ENCODE measurements at places on chromosomes 2 and 18.

DNA sequence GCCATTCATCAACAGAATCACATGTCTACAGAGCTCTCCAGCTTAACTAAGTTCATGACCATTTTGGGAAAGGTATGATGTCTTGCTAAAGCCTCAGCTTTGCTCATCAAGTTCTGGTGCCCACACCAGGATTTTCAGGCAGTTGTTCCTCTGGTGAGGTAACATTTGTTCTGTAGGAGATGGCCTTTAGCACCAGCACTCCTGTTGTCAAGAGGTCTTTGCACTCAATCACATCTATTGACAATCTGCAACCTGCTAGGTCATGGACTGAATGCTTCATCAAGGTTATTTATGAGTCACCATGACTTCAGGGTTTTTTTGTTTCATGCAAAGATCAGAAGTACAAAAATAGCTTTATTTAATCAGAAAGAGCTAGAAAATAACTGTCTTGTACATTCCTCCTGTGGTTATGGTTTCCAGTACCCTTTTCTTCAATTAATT lies 36.6 kb upstream of the VIT start:
- DNase-seq, result no peak

GRCh38 chr2:153455403-153455802 lies 23.2 kb downstream of the RPRM start:
- DNase-seq, result no peak

- no peak for DNase-seq
Observed at GRCh38 chr2:147610496-147611040, 234.3 kb upstream of the ACVR2A start.

- DNase-seq, result no peak
Observed at GRCh38 chr2:234156326-234156725, 105.8 kb downstream of the SPP2 start.

DNA sequence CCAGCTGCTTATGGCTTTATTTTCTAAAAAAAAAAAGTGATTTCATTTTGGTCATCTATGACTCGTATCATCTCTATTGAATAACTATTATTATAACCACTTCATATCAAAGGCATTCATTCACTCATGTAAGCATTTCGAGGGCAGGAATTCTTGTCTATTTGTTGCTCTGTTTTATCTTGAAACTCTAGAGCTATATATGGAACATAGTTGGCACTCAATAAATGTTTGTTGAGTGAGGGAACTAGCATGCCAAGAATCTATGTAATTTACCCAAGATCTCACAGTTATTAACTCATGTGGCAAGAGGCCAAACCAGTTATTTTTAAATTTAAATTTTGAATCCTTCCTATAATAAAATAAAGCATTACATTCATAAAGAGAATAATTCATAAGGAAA lies 470.1 kb downstream of the TMX3 start:
- DNase-seq, result no peak

GRCh38 chr18:51241226-51241625 lies 43.7 kb upstream of the MEX3C start:
- no peak for DNase-seq

GRCh38 chr2:160411167-160411566 lies 82.4 kb downstream of the RBMS1 start:
- DNase-seq, result no peak

GRCh38 chr18:76051396-76052226 lies 443.4 kb downstream of the ZNF516 start:
- DNase-seq, result no peak

DNA sequence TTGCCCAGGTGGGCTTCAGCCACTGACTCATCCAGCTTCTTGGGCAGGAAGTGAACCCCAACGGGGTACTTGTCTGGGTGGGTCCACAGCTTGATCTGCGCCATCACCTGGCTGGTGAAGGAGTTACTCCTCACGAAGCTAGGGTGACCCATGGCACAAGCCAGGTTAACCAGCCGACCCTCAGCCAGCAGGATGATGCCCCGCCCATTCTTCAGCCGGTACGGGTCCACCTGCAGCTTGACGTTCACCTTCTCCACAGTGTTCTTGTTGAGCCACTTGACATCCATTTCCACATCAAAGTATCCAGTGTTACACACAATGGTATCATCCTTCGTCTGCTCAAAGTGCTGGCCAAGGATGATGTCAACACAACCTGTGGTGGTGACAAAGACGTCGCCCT lies 121.3 kb upstream of the NXPH2 start:
- no peak for DNase-seq

DNA sequence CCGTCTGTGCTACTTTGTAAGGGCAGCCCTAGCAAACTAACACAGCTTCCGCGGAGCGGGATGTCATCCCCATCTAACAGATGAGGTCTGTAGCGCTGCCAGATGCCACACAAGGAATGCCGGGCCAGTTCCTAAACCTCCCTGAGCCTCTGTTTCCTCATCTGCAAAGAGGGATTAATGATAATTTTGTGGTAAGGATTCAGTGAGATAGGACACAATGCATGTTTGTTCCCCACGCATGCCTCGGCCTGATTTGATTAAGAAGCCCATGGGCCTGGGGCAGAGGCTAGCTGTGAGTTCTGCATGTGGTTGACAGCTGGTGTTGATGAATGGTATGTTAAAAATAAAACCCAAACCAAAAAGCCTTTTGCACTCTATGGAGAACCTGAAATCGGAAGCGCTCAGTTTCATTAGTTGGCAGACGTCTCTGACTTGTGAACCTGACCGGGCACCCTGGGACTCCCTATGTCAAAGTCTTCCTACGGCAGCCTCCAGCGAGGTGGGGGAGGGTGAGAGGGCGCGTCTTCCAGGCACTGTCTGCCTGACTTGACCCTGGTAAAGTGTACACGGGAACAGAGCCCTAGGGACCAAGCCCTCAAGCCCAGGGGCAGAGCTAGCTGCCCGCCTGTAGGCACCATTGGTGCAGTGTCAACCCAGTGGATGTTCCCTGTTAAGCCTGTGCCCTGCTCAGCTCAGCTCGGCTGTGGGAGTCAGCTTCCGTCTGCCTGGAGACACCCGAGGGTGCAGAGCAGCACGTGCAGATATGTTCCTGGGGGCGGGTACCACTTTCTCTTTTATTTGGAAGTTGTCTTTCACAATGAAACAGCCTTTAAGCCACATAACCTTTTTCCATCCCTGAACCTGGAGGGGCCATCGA lies 14.8 kb upstream of the INHBB start:
- no peak for DNase-seq

DNA sequence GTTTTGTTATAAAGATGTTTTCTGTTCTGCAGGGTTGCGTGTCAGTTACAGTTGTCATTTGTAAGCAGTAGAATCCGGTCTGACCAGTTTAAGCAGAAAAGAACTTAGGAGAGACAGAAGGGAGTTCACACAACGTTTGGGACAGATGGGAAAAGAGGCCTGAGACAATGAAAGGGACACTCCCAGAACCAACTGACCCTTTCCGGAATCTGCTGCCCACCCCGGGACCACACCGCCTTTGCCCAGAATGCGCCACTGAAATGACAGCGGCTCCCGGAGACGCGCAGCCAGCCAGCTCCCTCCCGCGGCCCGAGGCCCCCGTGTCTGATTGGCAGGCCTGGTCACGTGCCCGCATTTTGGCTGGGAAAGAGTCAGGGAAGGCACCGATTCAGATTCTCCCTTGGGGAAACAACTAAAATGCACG lies 244.6 kb downstream of the BCL2 start:
- DNase-seq, result peak; percentile 36

- no peak for DNase-seq
Observed at GRCh38 chr2:223945755-223946154, 620 bp upstream of the WDFY1 start.

GRCh38 chr2:89833780-89834117 lies 1142.3 kb downstream of the RPIA start:
- no peak for DNase-seq

DNA sequence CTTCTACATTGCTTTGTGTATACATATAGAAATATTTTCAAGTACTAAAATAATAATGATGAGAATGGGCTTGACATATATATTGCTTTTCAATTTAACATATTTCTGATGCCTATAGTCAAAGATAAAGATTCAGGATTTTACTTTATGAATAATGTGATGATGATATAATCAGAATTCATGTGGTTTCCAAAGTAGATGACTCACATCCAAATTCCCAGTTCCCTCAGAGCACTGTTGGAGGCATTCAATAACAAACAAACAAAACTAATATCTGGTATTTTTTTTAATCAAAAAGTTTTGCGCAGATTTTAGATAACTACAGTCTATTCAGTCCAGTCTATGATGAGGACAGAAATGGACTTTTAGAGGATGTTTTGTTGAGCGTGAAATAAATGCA lies 2094.5 kb upstream of the CELF4 start:
- no peak for DNase-seq

DNA sequence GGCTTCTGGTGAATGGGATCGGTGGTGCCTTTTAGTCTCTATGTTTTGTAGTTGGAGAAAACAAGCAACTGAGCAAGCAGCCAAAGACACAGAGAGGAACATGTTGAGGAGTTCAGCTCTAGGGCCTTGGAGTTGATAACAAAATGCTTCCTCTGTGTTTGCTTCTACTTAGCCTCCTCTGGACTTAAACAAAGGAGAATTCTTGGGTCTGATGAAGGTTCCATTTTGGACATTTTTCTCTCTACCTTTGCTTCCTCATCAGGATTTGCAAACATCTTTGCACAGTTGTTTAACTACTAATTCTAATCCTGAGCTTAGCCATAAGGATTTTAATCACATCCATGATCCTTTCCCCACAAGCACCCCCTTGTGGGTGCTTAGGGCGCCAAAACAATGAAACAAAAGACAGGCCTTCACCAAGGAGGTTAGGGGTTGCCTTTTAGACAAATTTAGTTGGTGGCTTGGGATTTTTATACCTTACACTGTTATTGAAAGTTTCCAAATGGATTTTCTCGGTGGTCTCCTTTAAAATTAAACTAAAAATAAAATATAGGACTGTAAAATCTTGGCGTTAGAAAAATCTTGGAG lies 148.5 kb upstream of the SATB2 start:
- no peak for DNase-seq

DNA sequence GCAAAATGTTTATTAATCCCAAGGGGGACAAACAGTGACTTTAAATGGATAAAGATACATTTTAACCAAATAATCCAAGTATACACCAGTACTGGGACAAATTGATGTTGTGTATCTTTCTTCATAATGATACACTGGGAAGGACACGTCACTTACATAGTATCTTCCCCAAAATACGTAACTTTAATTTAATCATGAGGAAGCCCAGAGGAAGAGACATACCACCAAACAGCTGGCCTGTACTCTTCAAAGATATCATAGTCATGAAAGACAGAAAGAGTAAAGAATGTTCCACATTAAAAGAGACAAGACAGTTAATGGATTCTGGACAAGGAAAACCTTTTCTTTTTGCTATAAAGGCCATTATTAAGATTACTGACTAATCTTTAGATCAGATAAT lies 37.1 kb downstream of the AGFG1 start:
- DNase-seq, result no peak

DNA sequence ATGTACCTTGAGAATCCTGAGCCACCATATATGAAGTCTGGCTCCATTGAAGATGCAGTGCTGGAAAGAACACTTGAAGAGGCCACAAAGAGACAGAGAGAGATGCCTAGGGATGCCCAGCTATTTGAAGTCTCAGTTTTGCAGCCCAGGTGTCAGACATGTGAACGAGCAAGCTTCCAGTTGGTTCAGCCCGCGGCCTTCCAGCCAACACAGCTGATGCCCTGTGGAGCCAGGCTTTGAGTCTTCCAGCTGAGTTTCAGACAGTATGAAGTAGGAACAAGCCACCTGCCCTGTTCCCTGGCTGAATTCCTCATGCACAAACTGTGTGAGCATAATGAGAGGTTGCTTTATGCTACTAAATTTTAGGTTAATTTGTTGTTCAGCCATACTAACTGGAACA lies 108.8 kb downstream of the SPHKAP start:
- no peak for DNase-seq

DNA sequence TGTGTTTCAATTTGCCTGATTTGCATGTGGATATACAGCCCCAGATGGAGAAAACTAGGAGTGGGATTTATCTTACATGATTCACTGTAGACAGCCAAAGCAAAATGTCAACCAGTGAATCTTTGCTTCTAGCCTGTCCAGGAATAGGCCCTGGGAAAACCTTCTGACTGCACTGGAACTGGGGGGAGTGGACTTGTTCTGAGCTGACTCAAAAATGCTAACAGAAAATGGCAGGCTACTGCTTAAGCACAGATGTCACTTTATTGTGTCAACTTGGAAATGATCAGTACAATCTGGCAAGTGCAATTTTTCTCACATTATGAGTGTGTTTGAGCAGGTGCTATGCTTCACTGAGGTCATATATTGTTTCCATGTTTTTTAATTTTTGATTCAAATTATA lies 593.7 kb downstream of the NRXN1 start:
- DNase-seq, result no peak

GRCh38 chr2:171325886-171326585 lies 107.8 kb downstream of the METTL8 start:
- no peak for DNase-seq

DNA sequence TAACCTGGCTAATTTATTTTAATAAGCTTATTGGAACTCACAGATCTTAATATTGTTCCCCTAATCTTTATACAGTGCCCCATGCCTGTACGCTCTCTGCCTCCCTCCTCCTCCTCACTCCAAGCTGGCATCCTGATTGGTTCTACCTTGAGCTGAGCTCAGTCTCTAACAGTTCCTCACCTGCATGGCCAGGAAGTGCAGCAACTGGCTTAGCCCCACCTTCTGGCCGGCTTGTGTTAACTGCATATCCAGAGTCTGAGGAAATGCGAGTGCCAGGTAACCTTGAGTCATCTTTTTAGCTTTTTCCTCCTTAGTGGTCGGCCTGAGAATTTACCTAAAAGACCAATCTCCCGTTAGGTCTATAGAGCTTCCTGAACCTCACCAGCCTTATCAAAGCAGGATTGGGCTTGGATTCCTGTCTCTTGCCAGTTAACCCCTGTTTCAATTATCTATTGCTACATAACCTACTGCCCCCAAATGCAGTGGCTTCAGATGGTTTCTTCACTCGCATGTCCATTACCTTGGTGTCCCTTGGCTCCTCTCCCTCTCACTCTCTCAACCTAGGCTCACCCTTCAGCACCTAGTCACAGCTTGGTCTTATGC lies 89.5 kb upstream of the STK39 start:
- peak; percentile 58 for DNase-seq

DNA sequence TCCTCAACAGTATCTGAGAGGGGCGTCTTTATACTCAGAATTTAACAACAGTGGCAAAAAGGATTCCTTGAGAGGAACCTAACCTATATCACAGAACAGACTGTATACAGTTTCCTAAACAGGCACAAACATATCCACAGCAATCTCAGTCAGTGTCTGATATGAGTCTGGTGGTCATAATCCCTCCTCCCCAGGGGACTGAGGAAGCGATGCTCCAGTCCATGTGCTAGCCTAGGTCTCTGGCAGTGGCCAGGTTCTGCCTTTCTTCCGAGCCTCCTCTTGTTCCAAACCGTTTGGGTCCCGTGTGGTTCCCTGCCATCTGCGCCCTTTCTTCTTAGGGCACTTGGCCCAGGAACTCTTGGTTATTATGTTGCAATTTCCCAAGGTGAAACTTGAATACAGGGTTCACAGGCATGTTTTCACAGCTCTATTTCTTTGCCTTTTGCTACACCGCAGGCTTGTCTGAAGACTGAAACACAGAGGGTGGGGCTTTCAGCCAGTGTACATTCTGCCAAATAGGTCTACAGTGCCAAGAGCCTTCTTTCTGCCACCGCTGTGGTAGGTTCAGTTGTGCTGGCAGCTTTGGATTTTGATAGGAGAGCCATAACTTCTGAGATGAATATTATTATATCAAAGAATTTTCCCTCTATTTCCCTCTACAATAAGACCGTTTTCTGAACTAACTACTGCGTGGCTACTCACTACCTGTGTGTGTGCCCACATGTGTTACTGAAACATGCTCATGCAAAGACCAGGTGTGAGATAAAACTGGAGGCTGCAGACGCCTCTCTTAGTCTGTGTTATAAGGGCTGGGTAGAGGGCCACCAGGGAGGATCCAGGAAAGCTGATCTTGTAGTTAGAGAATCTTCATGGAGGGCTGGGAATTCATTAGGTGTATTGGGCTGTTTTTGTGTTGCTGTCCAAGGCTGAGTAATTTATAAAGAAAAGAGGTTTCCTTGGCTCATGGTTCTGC lies 75.0 kb upstream of the HAAO start:
- DNase-seq, result no peak

All from SHP77 treated with DMSO at 0.1 percent for 48 hours (cell line).